Ureter (tissue), 1 donor: ENCODE measurements at places on chromosomes 5 and 9.

DNA sequence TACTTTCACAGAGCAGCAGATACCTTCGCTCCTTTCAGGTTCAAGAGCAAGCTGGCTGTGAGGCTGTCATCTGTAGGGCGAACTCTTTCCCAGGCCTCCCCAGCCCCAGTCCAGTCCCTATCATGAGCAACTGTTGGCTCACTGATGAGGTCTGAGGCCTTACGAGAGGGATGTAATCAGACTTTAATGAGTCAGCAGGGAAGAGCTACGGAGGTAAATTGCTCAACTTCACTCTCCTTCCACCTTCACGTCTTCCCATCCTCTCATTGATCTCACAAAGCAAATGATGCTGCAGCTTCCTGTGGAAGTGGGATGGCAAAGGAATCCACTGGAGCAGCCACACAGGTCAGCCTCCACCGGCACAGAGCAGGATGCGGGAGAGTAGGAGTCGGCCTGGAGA is 130.7 kb upstream of the TBCA start:
- no peak for DNase-seq

DNA sequence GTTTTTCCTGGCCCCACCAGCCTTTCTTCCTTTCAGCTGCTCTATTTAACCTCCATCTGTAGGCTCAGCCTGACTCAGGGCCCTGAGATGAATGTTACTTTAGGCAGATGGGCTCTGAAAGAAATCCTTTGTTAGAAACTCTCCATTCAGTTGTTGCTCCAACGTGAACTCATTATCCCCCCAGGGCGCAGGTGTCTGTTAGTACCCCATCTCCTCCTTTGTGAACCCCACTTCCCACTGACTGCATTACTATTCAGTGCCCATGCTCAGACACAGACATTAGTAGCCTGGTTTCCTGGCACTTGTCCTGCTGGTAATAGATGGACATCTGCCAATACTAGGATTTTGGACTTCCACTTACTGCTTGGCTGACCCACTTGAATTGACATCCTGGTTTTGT is 1271.6 kb downstream of the PTPRD start:
- no peak for DNase-seq

GRCh38 chr5:133118741-133119140 is 66.9 kb downstream of the HSPA4 start:
- DNase-seq: no peak

GRCh38 chr5:83321483-83322055 is 150.0 kb upstream of the VCAN start:
- DNase-seq: no peak

- no peak for DNase-seq
Observed at GRCh38 chr5:172148381-172148780, 39.6 kb downstream of the STK10 start.

DNA sequence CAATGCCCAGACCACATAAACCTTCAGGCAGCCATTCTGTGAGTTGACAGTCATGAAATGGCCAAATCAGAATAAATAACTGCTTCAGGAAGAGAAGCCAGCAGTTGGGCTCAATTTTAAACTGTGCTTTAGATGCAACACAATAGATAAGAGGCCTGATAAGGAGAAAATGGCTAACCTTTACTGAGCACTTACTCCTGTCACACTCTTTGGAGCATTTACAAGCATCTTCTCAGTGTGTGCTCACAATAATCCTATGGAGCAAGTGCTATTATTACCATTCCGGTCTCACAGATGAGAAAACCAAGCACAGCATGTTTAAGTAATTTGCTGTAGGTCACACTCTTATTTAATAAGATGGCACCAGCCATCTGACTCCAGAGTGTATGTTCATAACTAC is 11.5 kb upstream of the SH3RF2 start:
- DNase-seq: no peak

- no peak for DNase-seq
Observed at GRCh38 chr9:93814077-93814956, 140.8 kb downstream of the BARX1 start.

GRCh38 chr5:6749026-6749716 is 35.9 kb downstream of the TENT4A start:
- no peak for DNase-seq

DNA sequence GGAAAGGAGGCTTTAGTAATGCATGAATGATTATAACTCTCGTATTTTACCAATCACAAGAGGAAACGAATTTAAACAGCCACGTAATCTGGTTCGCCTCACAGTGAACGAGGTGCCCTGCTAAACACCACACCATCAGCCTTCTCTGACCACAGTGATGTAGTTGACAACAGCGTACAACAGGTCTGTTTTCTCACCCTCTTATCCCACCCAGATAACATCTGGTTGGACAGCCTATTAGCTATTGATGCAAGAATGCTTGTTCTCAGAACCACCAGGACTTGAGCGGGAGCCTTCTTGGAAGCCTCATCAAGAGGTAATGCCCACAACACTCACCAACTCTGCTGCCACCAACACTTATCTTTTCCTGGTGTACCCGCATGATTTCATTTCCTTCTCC is 23.3 kb downstream of the SLC1A3 start:
- no peak for DNase-seq

- no peak for DNase-seq
Observed at GRCh38 chr9:2645569-2645968, 24.0 kb downstream of the VLDLR start.

- no peak for DNase-seq
Observed at GRCh38 chr9:19787672-19788071, 1.2 kb downstream of the SLC24A2 start.

- DNase-seq: no peak
Observed at GRCh38 chr9:126009047-126009446, 261.9 kb downstream of the PBX3 start.

GRCh38 chr5:139426203-139426885 is 13.0 kb downstream of the DNAJC18 start:
- DNase-seq: no peak

DNA sequence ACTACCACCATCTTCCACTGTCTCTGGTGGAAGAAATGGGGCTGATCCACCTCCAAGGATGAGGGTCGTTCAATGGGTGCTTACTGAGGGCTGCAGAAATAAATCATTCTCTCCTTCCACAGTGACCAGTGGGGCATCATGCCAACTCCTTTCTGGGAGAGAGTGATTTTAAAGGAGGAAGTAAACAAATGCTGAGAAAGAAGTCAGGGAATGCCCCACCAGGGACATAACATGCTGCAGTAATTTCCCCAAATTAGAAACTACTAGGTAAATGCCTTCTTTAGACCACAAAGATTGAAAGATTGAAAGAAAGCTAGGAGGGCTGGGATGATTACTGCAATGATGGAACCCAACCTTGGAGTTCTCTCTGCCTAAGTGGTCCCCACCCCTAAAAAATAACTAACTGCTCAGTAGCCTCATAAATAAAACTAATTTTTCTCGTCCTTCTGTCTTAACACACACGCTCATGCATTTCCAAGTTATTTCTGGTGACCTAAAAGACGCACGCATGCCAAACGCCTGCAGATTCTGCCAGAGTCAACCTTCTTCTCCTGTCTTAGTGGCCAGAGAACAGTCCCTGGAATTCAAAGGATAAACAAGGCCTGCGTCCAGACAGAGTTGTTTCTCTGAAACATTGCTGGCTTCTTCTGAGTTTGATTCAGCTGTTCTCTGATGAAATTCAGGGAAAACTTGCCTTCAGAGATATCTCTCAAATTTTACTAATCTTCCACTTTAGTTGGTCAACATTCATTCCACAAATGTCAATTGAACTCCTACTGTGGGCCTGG is 250.0 kb downstream of the NR3C1 start:
- peak; percentile 81 for DNase-seq

- no peak for DNase-seq
Observed at GRCh38 chr5:1971944-1972343, 89.2 kb upstream of the IRX4 start.

GRCh38 chr5:95822043-95822541 is 434 bp downstream of the GLRX start:
- DNase-seq: no peak

GRCh38 chr5:7802855-7803254 is 48.1 kb downstream of the CFAP90 start:
- no peak for DNase-seq

- DNase-seq: no peak
Observed at GRCh38 chr5:83434946-83435345, 36.6 kb upstream of the VCAN start.

GRCh38 chr5:119071561-119071995 is 691 bp downstream of the DMXL1 start:
- no peak for DNase-seq

GRCh38 chr9:34675048-34675714 is 12.7 kb upstream of the CCL27 start:
- peak; percentile 62 for DNase-seq

DNA sequence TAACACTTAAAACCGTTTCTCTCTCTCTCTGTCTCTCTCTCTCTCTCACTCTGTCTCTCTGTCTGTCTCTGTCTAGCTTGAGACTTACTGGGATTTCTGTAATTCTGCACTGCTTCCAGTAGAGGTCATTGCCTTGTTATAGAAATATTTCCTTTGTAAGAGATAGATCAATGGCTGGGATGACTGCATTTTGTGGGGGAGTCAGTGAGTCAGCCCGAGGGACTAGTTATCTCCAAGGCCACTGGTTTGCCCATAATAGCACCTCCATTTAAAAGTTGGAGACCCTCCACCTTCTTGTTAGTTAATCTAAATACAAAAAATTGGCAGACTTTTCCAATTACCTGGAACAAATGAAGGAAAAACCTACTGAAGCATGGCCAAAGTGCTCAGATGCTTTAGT is 547.2 kb downstream of the LRRC70 start:
- DNase-seq: no peak

DNA sequence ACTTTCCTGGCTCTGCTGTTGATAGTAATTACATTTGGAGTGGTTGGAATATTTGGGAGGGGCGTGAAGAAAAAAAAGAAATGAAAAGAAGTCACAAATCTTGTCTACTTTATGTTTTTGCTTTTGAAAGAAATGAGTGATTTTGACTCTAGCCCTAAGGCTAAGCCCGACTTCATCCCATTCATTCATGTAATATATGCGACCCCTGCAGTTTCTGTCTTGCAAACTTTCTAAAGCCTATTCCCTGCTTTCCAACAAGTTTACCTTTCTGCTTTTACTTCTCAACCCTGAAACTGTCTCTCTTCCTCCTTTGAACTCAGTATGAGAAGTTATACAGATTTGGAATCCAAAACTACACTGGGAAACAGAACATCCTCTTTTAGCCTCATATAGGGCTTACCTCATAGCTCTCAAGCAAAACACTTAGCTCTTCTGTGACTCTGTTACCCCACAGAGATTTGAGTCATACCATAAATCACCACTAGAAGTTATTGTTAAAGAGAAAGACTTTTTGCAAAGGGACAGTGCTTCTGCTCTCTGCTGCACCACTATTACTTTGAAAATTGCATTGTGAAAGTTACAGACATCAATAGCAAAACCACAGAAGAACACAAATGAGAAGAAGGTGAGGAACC is 1.6 kb downstream of the CFAP95 start:
- no peak for DNase-seq

DNA sequence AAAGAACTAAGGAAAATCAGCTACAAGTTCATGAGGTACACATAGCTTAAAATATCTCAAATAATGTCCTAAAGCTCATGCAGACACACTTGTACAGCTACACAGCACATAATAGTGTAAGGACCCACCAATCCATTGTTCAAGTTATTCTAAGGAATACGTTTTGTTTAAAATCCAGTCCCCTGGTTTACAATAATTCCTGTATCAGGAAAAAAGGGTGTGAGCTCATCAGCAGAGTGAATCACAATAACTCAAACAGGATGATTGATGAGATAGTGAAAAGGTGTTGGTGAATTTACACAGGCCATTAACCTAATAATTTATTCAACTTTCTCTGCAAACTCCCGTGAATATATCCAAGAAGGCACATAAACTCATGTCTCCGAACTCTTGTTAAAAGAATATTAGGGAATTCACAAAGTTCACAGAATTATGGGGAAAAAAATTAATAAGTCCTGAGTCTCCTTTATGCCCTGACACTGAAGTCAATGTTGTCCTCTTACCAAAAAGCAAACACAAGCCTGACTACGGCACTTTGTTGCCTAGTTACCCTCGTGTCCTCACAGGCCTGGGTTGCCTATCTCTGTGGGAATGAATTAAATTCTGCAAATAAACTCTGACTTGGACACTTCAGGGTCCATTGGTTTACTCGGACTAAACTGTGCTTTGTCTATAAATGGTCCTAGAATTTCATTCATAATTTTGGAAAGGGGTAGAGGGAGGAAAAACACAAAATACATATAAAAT is 142.8 kb upstream of the PDE4D start:
- no peak for DNase-seq

GRCh38 chr5:55597014-55597981 is 62.5 kb upstream of the PLPP1 start:
- DNase-seq: peak; percentile 72

DNA sequence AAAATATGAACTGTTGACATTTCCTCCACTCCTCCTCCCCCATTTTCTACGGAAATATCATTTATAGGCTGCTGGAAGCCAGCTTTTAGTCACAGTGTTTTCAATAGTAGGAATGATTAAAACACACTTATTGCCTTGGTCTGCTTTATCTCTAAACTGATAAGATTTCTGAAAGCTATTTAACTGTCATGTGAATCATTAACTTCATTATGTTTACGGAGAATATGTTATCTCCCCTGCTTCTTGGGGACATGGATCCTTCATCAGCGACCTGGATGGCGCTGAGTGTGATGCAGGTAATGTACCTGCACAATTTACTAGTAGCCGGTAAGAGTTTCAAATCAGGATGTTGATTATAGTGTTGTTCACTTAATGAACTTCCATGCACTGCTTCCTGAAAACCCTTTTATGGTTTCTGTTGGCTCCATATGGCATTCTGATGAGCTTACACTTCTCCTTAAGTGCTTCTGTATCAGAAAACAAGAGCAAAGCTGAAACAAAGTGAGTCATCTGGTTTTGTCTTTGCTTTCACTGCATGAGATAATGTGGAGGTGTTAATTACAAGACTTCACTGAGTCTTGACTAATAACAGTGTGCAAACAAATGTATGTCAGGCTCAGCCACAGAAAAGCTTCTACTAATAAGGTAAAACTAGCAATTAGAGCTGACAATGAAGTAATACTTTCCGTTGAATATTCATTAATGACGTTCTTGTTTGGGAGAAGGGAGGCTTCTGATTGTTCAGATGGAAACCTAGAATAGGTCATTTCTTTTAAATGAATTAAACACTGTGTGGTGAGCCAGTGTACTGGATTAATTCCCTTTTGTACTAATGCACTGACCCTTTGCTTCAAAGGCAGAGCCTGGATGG is 162.4 kb upstream of the ZNF608 start:
- DNase-seq: no peak

GRCh38 chr5:72366324-72366976 is 46.3 kb downstream of the PTCD2 start:
- peak; percentile 79 for DNase-seq
